ENCODE measurements at places on chromosomes 7 and 10.

DNA sequence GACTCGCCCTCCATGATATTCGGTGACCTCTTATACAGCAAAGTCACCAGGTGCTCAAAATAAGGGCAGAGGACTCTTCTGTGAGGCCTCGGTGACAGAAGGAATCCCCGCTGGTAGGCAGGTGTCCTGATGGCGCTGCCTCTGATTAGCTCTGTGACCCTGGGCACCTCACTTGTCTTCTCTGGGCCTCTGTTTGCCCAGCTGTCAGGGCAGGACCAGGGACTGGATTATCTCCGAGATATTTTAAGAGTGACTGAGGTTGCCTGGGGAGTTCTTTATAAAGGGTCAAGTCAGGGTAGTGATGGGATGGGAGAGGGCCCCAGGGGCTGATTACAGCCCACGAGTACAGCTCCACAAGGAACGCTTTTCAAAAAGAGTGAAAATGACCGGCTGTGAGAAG is 70.9 kb upstream of the SAMD8 start:
- DNase-seq, result no peak

DNA sequence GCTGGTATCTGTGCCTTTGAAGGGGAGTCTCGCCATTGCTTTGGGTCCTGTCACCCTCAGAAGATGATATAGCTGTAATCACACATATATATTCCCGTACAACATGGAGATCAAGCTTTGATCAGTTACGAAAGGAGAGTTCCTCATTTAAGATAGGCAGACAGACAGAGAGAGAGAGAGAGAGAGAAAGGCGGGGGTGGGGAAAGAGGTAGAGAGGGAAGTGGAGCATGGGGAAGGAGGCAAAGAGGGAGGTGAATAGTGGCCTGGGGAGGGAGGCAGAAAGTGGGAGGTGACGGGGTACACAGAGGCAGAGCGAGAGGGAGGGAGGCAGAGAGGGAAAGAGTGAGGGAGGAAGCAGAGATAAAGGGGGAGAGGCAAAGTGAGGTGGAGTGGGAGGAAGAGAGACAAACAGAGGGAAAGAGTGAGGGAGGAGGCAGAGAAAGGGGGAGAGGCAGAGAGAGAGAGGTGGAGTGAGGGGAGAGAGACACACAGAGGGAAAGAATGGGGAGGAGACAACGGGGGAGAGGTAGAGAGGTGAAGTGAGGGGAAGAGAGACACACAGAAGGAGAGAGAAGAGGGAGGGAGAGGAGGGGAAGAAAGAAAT is 44.6 kb upstream of the C1QL3 start:
- DNase-seq, result no peak

DNA sequence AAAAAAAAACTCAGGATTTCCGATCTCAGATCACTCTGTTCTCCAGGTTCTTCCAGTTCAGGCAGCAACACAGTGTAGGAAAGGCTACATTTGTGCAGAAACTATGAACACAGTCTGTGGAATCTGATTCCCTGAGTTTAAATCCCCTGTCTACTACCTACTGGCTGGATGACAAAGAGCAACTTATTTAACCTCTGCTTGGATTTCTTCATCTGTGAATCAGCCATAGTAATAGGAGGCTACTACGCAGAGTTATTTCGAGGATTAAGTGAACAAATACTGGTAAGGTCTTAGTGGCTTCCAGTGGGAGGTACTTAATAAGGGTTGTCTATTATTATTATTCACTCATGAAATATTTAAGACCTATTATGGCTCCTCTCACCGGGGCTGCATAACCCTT is 44.3 kb upstream of the PDCD4 start:
- DNase-seq, result no peak

DNA sequence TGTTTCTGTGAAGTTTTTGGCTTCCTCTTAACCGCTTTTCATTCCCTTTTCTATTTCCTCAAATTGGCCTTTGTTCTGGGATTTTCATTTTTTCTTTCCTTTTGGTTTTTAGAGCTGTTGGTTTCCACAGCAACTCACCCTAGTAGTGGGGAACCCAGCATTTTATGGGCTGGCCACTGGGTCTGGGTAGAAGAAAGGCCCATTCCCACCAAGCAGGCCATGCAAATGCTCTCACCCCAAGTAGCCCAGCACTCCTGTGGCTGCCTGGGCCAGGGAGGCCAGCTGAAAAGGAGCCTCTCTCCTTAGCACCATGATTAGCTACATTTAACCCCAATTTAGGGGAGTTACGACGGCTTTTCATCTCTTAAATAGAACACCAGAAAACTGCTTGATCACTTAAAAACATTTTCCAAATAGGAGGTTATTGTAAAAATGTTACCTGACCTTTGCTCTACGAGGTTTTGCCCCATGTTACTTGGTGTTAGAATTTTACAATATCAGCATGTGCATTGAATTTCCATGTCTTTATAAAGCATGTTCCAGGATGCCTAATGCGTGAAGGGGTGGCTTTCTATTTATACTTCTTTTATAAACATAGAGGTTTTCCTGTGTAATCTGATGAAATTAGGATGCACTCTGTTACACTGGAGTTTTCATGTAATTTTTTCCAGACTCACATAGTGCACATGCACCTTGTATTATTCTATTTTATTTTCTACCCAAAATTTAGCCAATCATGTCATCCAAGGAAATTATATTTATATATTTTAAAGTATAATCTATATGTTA is 75.4 kb downstream of the FAM171A1 start:
- DNase-seq, result no peak

DNA sequence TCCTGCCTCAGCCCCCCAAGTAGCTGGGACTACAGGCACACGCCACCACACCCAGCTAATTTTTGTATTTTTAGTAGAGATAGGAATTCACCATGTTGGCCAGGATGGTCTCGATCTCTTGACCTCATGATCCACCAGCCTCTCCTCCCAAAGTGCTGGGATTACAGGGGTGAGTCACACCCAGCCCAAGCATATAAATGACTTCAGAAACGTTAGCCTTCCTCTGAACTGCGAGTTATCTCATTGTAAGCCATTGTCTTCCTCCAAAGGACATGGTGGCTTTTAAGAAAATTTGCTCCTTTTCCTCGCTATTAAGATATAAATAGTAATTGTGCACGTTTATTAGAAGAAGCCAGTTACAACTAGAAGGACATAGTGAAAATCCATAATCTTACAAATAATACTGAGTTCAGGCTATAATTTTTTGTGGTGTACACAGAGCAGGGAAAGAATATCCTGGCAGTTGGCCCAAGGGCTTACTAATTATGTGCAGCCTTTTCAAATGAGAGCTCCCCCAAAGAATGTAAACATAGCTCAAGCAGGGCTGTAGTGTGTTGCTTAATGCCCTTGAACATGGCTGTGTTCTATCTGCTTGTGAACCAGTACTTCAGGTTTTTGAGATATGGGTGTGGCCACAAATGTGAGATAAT is 495.8 kb downstream of the PARD3 start:
- no peak for DNase-seq

- peak; percentile 31 for DNase-seq
Observed at GRCh38 chr10:128078136-128078969, 47.9 kb downstream of the MKI67 start.
